ENCODE measurements at places on chromosomes 5 and 9.

DNA sequence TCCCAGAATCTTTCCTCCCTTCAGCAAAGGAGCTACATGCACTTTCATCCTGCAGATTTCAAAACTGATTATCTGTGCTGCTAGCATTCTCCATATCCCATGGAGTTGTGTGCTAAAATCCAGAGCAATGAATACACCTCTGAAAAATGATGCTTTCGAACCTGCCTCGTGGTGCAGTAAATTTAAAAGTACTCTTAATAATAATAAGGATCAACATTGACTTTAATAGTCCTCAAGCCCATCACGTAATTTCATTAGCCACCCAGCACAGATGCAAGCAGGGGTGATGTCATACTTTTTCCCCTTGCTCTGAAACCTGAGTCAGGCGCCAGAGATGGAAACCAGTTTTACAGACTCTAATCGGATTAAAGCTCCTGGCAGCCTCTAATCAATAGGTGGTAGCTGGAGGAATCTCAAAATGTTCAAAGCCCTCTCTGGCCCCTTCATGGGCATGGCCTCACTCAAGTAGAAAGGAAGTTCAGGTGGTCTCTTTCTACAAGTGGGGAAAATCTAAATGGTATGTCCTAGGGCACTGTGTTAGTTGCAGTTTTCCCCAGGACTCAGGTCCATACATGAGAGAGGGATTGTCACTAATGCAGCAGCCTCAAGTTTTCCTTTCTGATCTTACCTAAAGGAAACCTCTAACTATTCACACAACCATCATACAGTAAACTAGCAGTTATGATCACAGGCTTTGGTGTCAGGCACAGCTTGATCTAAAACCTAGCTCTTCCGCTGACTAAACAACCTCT lies 221.6 kb upstream of the SLC30A5 start:
- no peak for DNase-seq

DNA sequence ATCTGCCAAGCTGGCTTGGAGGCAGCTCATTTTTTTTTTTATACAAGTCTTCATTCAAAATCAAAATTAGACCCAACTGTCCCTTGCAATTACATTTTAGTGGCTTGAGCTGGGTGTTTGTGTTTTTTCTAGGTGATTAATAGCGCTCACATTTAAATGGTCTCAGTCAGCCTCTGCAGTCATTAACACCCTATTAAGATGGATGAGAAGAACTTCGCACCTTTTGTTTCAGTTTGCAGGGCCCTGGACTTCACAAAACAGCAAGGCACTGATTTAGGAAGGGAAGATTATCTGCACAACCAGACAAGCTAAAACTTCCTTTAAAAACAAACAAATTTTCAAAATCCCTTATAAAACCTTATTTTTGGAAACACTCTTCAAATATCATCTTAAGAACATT lies 374.8 kb downstream of the EFNA5 start:
- DNase-seq: no peak

DNA sequence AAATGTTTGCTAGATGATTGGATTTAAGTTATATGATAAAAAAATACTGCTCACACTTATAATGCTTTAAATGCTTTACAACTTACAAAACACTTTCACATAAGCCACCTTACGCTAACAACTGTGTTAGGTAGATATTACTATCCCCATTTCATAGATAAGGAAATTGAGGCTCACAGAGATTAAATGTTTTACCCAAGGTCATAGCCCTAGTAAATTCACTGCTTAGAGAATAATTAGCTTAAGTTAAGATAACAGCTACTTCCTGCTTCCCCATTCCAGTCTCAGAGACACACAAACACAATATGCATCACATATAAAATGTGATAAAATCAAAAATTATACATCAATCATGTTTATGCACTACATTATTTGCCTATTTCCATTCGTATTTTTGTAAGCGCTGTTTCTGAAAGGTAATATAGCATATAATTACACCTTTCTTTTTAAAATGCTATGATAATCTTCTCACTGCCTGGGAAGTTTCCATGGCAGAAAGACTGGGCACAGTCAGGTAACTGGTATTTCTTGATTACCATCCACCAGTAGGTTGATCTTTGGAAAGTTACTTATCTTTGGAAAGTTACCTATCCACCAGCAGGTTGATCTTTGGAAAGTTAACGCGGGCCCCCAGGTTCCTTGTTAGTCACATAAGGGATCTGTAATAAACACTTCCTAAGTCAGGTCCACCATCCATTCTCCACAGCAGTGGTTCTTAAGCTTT lies 101.1 kb downstream of the NFIB start:
- no peak for DNase-seq

GRCh38 chr5:132204371-132205135 lies 23.1 kb downstream of the P4HA2 start:
- DNase-seq: no peak

DNA sequence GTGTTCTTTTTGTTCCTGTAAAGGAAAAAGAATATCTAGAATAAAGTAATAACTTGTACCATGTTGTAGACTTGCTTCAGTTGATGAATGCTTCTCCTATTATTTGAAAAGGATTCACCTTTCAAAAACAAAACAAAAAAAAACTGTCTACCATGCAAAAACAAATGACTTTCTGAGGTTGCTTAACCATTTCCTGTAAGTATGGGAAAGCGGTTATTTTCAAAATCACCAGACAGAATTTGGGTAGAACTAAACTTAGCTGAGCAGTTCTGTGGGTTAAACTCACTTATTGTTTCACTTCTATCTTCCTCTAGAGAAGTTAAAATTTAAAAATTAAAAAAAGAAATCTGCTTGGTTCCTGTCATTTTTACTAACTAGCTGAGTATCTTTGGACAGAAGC lies 25.2 kb downstream of the LNPEP start:
- no peak for DNase-seq

DNA sequence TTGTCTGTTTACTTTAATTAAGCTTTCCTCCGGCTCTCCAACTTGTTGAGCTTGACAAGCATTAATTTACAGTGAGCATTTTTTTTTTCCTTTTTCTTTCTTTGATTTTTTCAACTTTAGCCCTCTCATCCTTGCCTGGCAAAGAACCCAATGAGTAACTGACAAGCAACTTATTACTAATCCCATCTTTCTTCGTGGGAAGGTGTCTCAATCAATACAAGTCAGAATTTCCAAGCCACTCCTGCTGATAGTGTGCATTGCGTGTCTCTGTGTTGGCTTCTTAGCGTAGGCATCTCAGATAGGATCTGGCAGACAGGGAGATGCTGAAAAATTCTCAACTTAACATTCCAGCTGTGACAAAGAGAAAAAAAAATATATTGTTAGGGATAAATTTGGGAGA lies 527.7 kb upstream of the WWC1 start:
- DNase-seq: no peak

DNA sequence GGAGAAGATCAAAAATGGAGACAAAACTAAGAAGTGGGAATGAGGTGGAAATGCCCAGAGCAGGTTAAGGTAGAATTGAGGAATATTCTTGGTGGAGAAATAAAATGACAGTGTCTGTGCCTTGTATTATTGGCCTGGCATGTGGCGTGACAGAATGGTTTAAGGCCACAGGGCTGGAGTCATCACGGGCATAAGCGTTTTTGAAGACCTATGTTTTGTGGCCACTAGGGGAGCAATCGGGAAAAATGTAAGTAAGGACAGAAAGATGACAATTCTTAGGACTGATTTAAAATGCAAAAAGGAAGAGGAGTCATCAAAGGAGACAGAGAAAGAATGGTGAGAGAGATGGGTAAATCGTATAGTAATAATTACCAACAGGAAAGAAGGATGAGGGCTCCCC lies 72.2 kb upstream of the EPB41L4A start:
- DNase-seq: no peak

DNA sequence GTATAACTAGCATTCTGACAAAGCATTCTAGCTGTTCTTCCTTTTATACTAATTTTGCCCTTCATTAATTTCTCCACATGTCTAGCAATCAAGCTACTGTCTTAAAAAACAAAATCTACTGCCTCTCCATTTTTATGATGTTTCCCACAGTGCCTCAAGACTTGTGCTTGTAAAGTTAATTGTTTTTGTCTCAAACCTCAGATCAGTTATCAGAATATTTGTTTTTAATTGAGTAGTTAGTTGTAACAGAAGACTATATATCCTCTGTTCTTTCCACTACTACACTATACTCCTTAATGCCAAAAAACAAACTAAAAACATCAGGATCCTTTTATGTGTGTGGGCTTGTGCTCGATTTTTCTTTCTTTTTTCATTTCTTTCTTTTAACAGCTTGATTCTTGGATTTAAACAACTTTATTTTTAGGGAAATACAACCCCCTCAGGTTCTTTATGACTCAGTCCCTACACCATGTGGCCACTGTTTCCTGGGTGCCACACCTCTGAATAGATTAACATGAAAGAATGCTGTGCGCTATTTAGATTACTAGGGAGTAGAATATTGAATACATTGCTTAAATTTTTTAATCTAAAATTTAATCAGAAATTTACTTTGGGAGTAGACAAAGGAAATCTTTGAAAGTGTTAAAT lies 1.2 kb downstream of the ASPN start:
- DNase-seq: no peak

DNA sequence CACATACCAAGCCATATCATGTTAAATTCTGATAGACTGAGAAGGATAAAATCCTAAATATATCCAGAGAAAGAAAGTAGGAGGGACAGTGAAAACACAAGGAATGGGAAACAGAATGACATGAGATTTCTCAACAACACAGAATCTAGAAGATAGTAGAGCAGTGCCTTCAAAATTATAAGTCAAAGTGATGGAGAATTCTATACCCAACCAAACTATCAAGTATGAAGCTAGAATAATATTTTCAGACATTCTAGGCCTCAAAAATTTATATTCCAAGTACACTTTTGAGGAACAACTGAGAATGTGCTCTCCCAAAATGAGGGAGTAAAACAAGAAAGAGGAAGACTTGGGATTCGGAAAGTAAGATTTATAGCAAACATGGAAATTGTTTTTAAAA lies 10.9 kb upstream of the TTLL11 start:
- DNase-seq: no peak

GRCh38 chr5:91069364-91069763 lies 313.8 kb downstream of the ARRDC3 start:
- DNase-seq: no peak

- no peak for DNase-seq
These were observed 34.6 kb upstream of the RAI14 start for GRCh38 chr5:34621277-34622097.

DNA sequence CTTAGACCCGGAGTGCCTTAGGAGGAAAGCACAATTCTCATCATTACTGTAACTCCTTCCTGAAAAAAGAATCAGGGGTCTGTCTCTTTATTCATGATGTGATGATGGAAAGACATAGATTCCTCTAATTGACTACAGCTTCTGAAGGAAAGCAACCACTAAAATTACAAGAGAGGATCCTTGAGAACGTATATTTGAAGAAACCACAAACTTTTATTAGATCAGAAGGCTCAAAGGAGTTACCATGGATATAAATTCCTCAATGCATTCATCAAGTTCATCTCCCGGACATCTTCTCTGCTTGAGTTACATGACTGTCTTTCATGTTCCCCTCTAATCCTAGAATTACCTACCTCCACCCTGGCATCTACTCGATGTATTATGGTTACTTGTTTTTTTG lies 104.1 kb upstream of the PAPPA start:
- no peak for DNase-seq

DNA sequence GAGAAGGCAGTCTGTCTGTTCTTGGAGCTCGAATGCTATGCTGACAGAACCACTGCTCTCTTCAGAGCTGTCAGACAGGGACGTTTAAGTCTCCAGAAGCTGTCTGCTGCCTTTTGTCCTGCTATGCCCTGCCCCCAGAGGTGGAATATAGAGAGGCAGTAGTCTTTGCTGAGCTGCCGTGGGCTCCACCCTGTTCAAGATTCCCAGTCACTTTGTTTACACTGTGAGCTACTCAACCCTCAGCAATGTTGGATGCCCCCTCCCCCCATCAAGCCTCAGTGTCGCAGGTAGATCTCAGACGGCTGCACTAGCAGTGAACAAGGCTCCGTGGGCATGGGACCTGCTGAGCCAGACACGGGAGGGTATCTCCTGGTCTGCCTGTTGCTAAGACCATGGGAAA lies 344.2 kb downstream of the TMEM161B start:
- DNase-seq: no peak

DNA sequence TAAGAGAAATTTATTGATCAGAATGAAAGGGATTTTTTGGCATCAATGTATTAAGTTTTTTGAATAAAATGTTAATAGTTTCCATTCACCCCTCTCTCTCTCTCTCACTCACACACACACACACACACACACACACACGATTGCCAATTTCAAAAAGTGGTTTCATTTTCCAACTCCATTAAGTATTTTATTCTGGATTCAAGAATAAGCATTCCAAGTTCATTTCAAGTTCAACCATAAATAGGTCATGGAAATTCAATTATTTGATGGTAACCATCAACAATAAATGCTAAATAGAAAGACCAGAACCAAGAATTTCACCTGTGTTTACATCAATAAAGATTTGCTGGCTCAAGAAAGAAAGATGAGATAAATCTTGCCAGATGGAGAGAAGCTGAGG lies 171.6 kb downstream of the ADAMTS12 start:
- no peak for DNase-seq

DNA sequence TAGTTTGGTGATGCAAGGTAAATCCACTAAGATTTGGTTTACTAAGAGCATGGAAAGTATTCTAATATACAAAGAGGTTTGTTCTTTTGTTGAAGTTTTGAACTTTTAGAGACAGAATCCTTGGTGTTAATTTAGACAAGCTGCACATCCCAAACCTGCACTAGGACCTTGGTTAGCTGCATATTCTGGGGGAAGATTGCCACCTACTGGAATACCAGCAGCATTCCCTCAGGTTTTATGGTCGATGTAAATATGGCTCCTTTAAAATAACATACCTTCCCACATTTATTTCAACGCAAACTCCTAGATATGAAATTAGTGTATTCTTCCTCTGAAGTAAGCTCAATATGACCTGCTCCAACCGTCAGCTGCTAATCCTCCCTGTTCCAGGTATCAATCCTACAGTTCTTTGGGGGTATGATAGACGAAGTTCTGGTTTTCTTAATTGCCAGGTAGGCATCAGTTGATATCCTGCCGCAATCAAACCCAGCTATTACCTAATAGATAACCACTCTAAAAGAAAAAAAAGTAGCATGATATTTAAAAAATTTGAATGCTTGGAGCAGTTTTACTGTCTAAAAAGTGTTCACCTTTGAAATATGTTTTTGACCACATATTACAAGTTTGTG lies 624.1 kb downstream of the ISL1 start:
- peak; percentile 1 for DNase-seq

DNA sequence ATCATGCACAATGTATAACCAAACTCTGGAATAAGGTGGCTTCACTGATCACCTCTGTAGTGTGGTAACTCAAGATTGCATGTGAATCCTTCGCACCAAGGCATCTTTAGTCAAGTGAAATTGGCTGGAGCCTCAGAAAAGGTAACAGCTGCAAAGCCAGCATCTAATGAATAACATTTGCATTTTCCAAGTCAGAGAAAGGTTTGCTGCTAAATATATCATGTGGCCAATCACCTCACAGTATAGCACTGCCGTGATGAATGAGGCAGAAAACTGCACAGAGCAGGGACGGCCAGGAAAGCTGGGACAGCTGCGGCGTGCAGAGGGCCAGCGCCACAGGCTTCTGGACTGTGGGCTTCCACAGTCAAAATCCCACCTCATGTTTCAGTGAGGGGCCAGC lies 18.5 kb downstream of the MRPS27 start:
- peak; percentile 50 for DNase-seq

- no peak for DNase-seq
These were observed 119.8 kb downstream of the GADD45G start for GRCh38 chr9:89724659-89725058.

Measured in NCI-H526 treated with DMSO at 0.1 percent for 48 hours (cell line).